Midbrain (tissue), 1 donor: ENCODE measurements at places on chromosomes 2 and 18.

GRCh38 chr2:225270861-225271260 is 128.6 kb upstream of the NYAP2 start:
- DNase-seq = peak; percentile 21

- no peak for DNase-seq
Observed at GRCh38 chr2:215627771-215628170, 191.9 kb upstream of the FN1 start.

DNA sequence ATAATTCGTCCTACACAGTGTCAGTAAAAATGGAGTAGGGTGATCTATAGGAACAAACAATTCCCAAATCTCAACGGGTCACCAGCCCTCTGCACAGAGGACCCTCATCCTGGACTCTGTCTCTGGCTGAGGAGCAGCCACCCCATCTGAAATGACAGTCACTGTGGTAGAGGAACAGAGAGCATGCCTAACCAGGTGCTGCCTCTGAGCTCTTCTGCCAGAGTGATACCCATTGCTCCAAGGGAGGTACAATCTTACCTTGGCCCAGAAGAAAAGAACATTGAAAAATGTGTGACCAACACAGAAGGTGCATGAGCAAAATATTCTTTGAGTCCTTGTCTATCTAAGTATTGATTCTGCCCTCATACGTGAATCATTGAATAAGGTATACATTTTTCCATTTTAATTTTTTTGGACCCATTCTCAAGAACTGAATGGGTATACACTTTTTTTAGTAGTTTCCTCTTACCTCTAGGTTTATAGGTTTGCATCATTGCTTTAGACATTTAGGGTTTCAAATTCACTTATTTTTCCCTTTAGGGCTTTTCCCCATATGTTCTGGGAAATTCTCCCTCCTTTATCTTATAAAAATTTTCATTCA is 8.7 kb downstream of the SP140 start:
- no peak for DNase-seq

DNA sequence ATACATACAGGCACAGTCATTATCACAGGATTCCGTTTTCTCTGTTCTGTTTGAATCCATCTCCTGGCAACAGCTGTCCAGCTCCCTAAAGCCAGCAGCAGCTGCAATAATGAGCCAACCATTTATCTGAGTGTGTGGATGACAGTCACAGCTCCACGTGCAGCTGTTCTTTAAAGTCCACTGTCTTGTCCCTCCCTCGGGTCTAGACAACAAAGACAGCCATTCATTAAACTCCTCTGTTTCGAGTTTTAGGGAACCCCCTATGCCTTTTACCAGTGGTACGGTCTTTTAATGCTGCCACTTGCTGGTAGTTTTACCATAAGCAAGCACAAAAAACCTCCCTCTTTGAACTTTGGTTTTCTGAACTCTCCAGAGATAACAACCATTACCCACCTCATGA is 16.0 kb upstream of the MSGN1 start:
- peak; percentile 19 for DNase-seq

- peak; percentile 73 for DNase-seq
Observed at GRCh38 chr18:37565977-37566478, 430 bp upstream of the CELF4 start.

DNA sequence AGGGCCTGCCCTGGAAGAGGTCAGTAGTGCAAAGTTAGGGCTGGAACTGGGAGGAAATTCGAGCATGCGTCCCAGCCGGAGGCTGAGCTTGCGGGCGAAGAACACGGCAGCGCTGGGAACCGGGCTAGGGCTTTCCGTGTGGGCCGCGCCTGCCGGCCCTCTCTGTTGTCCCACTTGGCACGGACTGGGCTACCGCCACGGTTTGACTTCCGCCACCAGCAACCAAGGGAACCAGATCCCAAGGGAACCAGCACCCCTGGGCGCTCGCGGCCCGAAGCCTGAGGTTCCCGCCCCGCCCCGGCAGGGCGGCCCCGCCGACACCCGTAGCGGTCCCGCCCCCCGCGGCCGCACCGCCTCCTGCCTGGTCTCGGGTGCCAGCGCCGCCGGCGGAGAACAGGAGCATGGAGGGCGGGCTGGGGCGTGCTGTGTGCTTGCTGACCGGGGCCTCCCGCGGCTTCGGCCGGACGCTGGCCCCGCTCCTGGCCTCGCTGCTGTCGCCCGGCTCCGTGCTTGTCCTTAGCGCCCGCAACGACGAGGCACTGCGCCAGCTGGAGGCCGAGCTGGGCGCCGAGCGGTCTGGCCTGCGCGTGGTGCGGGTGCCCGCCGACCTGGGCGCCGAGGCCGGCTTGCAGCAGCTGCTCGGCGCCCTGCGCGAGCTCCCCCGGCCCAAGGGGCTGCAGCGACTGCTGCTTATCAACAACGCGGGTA is at the start of gene SPR:
TSS of gene SPR (plus strand) at position 377 of the 708 bp plus-strand sequence. CDS start at position 402, 25 bp downstream.
- DNase-seq = peak; percentile 66

DNA sequence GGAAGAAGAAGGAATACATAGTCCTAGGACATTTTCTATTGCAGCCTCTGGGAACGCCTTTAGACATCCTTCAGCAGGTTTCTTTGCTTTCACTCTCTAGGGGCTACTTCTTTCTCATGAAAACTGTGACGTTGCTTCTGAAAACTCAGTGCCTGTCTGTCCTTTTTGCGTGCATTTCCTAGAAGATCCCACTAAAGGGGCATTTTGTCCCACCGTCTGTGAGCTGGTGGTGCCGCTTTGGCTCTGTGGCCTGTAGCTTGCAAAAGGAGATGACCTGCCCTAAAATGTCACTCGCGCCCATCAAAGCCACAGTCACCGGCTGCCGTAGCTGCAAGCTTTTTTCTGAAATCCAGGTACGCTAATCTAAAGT is 579 bp downstream of the STAT4 start:
- DNase-seq = no peak

DNA sequence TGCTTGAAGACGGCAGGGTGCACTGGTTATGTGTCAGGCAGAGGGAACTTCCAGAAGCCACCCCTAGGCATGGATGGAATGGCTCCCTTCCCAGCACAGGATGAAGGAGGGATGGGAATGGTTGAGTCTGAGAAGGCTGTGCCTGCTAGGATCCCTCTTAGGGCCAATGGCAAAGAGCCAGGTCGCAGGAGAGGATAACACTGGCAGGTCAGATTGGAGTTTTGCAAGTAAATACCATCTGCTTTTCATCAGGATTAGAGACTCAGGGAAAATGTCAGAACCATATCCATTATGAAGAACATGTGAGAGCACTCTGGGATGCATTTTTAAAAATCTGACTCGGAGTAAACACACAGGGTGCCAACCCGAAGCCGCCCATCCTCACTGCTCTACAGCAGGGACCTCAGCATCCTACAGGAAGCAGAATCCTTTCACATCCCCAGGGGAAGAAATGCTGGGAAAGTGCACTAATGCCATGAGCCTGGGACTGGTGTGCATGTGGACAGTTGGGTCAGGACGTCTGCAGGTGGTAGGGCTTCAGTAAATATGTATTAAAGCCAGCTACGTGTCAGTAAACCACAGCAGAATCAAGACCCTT is 139.9 kb downstream of the MYT1L start:
- no peak for DNase-seq

DNA sequence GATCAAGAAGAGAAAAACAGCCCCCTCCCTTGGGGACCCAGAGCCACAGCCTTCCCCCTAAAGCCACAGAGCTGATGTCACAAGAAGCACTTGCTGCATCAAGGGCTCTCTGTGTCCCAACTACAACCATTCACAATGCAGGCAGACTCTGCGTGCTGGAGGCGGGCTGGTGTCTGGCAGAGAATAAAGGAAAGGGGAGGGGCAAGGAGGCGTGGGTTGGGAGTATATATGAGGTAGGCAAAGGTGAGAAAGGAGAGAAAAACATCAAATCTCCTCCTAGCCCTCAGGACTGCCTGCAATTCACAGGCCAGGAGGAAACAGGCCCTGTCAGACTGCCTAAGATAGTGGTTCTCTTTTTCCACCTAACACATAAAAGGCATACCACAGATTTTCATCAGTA is 48.8 kb upstream of the IHH start:
- DNase-seq = no peak

- DNase-seq = peak; percentile 65
Observed at GRCh38 chr18:26863122-26863879, 2.2 kb downstream of the AQP4 start.

DNA sequence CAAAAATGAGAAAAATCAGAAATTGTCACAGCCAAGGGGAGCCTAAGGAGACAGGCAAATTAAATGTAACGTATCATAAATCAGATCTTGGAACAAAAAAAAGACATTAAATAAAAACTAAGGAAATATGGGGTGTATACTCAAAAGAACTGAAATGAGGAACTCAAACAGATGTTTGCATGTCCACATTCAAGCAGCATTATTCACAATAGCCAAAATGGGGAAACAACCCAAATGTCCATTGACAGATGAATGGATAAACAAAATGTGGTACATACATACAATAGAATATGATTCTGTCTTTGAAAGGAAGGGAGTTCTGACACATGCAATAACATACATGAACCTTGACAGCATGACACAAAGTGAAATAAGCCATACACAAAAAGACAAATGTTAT is 155.8 kb upstream of the KLF7 start:
- DNase-seq = no peak

GRCh38 chr2:171667041-171667440 is 20.2 kb upstream of the DYNC1I2 start:
- no peak for DNase-seq

GRCh38 chr2:112686348-112687217 is 34.2 kb upstream of the NT5DC4 start:
- no peak for DNase-seq

DNA sequence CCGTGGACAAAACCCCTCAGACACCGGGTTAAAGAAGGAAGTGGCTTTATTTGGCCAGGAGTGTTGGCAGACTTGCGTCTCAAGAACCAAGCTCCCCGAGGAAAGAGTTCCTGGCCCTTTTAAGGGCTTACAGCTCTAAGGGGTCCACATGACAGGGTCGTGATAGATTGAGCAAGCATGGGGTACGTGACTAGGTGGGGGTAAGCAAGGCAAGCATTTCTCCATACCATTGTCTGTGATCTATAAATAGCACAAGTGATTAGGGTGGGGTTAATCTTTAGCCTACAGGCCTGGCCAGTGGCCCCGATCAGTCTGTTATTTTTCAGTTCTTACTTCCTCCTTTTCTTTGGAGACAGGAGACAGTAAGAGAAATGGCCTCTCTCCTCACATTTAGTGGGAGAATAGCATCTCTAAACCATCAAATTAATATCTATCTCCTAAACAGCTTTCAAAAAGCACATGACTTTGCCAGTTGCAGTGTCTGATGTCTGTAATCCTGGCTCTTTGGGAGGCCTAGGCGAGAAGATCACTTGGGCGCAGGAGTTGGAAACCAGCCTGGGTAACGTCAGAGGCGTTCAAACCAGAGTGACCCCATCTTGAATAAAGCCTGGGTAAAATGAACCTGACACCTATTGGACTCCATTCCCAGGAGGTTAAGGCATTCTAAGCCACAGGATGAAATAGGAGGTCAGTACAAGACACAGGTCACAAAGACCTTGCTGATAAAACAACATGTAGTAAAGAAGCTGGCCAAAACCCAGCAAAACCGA is 18.3 kb upstream of the CNOT11 start:
- no peak for DNase-seq
